ENCODE measurements at places on chromosomes 12 and 14.

DNA sequence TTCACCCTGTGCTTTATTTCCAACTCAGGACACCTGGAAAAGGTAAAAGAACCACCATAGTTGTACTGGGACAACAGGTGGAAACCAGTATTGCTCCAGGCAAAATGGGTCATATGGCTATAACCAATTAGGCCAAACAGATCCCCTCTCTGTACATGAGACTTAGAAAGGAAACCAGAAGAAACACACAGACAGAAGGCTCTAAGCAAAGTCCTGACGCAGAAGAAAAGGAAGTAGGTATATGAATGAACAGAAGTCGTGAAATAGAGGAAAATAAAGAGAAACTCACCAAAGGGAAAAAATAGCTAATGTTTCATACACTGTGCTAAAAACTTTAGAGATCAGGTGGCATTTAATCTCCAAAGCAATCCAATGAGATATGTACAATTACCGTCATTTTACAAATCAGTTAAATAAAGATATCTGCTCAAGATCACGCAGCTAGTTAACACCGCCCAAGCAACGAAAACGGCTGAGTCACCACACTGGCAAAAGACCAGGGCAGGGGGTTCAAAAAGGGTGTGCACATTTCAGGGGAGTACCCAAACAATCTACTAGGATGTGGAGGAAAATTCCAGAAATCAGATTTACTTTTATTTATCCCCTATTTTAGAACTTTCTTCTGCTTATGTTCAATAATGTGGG, 82.3 kb downstream of the ITPR2 start:
- DNase-seq = no peak

- no peak for DNase-seq
Measured at GRCh38 chr12:40587421-40587820, 104.8 kb upstream of the CNTN1 start.

DNA sequence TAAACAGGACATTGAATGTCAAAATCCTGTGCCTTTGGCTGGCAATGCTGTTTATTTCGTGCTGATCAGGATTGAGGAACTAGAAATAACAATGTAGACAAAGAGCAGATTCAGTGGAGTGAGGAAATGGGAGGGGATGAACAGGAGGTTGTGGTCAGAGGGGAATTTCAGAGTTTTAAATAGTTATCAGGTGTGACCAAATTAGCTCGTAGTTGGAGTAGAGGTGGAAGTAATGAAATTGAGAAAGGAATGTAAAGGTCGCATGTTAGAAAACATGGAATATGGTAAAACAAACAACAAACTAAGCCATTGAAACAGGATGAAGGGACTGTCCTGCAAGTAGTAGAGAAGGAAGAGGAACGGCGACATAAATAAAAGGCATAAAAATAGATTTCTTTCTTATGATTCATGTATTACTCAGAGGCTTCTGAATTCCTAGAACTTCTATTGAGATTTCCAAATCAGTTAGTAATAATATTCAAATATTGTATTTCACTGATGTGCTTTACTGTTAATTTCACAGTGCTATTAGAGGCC, 9.5 kb upstream of the SAV1 start:
- DNase-seq = no peak

GRCh38 chr14:88518592-88519512, 36.0 kb downstream of the PTPN21 start:
- DNase-seq = no peak

- no peak for DNase-seq
Measured at GRCh38 chr12:102475355-102475754, 5.0 kb downstream of the IGF1 start.

DNA sequence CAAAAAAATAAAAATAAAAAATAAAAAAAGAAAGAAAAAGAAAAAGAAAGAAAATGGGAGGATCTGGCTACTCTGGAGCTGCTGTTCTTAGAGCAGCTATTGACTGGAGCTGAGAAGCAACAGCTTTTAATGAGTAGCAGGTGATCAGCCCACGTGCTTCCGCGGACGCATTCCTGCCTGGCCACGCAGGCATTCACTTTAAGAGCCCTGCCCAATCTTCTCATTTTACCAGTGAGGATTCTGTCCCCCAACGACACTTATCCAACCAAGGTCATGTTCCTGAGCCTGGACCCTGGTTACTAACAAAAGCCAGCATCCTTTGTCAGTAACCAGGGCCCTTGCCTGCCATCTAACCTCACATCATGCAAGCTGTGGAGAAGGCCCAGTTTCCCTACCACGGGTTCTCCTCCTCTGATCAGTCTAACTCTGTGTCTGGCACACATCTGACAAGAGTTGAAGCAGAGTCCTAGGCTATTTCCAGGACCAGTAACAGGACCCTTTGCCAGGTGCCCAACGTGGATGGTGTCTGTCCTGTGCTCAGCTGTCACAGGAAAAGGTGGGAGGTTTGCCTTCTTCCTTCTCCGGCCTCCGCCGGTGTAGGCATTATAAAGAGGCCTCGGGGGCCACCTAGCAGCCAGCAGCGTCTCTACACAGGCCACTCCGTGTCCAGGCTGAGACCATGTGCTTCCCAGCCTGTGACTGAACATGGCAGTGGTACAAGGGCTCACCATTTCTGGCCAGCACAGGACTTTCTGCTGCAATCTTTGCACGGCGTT, 60.9 kb upstream of the GPATCH2L start:
- no peak for DNase-seq

DNA sequence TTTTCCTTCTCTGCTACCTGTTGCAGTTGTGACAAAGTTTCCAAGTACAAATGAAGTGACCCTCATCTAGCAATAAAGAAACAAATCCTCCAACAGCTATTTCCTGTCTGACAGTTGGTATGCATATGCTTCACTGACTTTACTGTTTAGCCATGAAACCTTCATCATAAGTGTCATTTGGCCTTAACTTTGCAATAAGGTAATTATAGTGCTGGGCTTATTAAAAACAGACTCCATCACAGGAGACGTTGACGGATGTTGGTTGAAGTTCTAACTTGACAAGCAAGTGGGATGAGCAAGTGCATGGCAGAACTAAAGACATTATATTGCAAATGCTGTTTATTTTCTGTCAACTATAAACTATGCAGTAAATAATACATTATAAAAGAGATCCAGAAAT, 425.2 kb downstream of the RPS29 start:
- DNase-seq = no peak

DNA sequence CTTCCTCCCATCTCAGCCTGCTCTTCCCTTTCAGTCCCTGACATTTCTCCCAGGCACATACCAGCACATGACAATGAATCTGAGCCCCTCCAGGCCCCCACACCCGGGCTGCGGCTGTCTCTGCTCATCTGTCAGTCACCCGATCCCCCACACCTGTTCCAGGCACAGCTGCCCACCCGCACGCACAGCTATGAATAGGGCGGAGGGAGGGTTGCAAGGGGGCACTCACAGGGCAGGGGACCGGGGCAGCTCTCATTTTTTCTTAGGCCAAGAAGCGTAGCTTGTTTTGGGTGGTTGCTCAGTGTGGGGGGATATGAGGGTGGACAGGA, 43.7 kb upstream of the TSPAN9 start:
- DNase-seq = no peak

DNA sequence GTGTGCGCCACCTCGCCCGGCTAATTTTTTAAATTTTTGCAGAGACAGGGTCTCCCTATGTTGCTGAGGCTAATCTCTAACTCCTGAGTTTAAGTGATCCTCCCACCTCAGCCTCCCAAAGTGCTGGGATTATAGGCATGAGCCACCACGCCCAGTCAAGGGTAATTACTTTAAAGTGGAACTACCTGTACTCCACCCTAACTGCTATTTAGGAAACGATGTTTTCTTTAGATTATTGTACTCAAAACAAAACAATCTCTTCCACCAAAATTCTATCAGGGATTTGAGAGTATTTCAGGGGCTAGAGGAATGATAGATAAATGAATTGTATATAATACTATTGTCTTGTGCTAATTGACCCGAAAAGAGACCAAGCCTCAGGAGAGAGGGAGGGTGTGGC, 9.6 kb upstream of the BIN2 start:
- DNase-seq = no peak

- no peak for DNase-seq
Measured at GRCh38 chr14:50936882-50937281, 7.4 kb downstream of the PYGL start.

- no peak for DNase-seq
Measured at GRCh38 chr14:59055006-59055405, 133.5 kb upstream of the DAAM1 start.

- DNase-seq = no peak
Measured at GRCh38 chr14:53701108-53701875, 255.3 kb downstream of the BMP4 start.

Measured in activated naive CD8-positive, alpha-beta T cell treated with anti-CD3 and anti-CD28 coated beads, Interleukin-2, amount 50 U/mL, for 16 hours (primary cell).